ENCODE measurements at places on chromosomes 16 and 17.

DNA sequence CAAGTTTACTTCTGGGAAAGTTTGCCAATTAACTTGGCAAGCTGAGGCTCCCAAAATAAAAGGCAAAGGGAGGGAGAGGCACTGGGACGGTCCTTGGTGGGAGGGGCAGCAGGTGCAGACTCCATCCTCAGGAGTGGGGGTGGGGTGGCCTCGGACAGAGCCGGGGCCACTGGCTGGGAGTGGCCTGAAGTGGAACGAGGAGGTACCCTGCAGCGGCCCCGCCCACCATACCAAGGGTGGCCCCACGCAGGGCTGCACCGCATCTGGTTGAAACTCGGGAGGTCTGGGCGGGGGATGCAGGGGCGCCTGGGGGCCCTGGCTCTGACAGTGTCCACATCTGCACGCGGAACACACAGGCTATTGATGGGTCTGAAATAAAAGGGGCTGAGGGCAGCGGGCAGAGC lies 42.4 kb upstream of the SLC38A10 start:
- DNase-seq, result no peak

DNA sequence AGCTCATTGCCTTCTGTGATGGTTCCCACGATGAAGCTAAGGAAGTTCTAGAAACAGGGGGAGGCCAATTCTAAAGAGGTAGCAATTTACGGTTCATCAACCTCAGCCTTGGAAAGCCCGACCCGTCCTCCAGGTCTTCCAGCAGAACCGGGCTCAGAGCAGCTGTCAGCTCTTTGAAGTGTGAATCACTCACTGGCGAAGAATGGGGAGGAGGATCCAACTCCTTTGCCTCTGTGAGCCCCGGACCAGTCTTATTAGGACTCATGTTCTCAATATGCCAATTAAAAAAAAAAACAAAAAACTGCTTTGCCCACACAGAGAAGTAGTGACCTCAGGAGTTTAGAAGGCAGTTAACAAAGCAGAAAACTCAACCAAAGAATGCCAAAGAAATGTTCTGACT lies 31.4 kb downstream of the STX8 start:
- no peak for DNase-seq

DNA sequence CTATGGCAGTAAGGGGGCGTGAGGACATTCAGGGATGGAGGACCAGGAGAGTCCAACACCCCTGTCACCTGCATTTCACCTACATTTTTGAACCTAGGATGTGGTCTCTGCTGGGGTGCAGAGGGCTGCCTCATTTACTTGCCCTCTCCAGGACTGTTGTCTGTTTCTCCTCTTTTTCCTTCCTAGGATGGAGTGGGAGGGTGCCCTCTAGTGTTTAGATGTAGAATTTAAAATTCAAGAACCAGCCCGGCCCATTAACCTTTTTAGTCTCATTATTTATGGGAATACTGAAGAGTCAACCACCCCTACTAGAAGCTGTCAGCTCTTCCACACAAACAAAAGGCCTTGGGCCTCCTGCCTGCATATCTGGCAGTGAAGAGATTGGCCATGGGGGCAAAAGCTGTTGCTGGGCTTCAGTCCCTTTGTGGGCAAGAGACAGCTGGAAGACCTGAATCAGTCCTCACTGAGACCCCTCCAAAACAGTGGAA lies 2.5 kb upstream of the STARD3 start:
- no peak for DNase-seq

- DNase-seq, result no peak
Measured at GRCh38 chr16:31461201-31461920, 2.1 kb downstream of the ARMC5 start.

- DNase-seq, result no peak
Measured at GRCh38 chr17:28112181-28112580, 69.7 kb downstream of the NLK start.

DNA sequence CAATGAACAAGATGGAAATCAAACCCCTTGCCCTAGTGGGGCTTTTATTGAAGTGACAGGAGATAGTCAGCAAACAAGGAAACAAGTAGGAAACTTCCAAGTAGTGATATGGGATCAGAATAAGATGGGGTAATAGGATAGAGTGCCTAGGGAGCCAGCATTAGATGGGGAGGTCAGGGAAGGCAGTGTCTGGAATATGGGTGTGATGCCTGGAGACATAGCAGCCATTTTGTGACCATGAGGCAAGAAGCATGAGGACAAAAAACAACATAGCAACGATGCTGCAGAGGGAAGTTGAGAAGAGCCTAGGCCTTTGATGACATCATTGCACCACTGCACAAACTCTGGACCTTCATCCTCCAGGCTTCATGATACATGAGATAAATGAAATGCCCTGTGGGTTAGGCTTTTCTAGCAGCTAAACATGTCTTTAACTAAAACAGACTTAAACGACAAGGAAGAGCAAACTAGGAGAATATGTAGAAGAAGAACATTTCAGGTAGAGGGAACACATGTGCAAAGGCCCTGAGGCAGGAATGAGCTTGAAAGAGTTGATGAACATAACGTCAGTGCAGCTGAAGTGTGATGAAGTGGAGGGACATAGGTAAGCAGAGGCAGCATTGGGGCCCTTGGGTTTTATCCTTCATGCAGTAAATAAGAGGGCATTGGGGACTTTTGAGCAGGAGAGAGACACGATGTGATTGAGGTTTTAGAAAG lies 18.2 kb upstream of the TMEM11 start:
- no peak for DNase-seq

DNA sequence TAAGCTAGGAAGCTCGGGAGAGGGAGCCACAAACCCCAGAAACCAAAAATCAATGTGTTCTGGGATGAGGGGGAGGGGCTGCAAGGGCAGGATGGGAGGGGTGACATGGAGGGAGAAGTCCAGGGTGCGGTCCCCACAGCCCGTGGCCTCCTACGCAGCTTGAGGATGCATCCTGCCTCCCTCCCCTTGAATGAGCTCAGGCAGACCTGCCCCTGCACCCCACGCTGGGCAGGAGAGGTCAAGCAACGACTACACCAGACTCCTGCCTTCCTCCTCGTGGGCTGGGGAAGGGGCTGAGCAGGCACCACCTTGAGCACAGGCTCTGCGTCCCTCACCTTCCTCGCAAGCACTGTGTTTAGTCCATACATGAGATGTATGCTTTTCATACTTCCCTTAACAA lies 3.9 kb downstream of the ANKRD13B start:
- DNase-seq, result no peak
